Melanocyte of skin (primary cell): ENCODE measurements at places on chromosomes 12 and 14. TPM values are rescaled to one million over a fixed set of nuclear protein-coding genes. Genes with fewer than 3 reads are reported as not detected.

Gene CCDC88C
- total RNA-seq: under 0.01 TPM in 1 of 2 replicates, not detected in the other

Gene VRTN
- not detected in 2 replicates for total RNA-seq

Gene TEX22
- total RNA-seq: 0.34 and 0.36 TPM in 2 replicates

Gene ACYP1
- 17.3 and 30.2 TPM in 2 replicates for total RNA-seq
